Ascending aorta (tissue), 2 donors: ENCODE measurements at places on chromosomes 2 and 18. TPM values are rescaled to one million over a fixed set of nuclear protein-coding genes. Genes with fewer than 3 reads are reported as not detected.

The POMC gene
- 18.6 TPM for total RNA-seq

The KRTCAP3 gene
- total RNA-seq, result not detected

The SS18 gene
- total RNA-seq, result 31.0 TPM

The SP110 gene
- 25.2 TPM for total RNA-seq

The B3GNT7 gene
- 0.64 TPM for total RNA-seq

The ZNF892 gene
- total RNA-seq, result 1.4 TPM

The LIMS2 gene
- 169 TPM for total RNA-seq

The IL36G gene
- not detected for total RNA-seq

The CTNNA2 gene
- not detected for total RNA-seq

GRCh38 chr2:240786871-240787311 lies 33.1 kb downstream of the KIF1A start:
- H3K4me1 ChIP-seq, result no peaks in the 10 kb centered on the region
- no peaks in the 10 kb centered on the region for H3K36me3 ChIP-seq
- no peak overlapping the region for H3K27ac ChIP-seq
- DNase-seq, result no peak
- H3K4me3 ChIP-seq, result no peak overlapping the region

- H3K4me3 ChIP-seq, result no peak overlapping the region
- no peaks in the 10 kb centered on the region for H3K27me3 ChIP-seq
- H3K36me3 ChIP-seq, result no peaks in the 10 kb centered on the region
- H3K4me1 ChIP-seq, result no peaks in the 10 kb centered on the region
- H3K27ac ChIP-seq, result no peak overlapping the region
These were observed 120.8 kb upstream of the RBMS1 start for GRCh38 chr2:160614391-160614790.

- no peaks in the 10 kb centered on the region for H3K36me3 ChIP-seq
- H3K27me3 ChIP-seq, result no peaks in the 10 kb centered on the region
- H3K4me3 ChIP-seq, result no peak overlapping the region
- no peak overlapping the region for H3K27ac ChIP-seq
- no peaks in the 10 kb centered on the region for H3K4me1 ChIP-seq
- DNase-seq, result no peak
These were observed 14.6 kb upstream of the CREG2 start for GRCh38 chr2:101401906-101402305.

DNA sequence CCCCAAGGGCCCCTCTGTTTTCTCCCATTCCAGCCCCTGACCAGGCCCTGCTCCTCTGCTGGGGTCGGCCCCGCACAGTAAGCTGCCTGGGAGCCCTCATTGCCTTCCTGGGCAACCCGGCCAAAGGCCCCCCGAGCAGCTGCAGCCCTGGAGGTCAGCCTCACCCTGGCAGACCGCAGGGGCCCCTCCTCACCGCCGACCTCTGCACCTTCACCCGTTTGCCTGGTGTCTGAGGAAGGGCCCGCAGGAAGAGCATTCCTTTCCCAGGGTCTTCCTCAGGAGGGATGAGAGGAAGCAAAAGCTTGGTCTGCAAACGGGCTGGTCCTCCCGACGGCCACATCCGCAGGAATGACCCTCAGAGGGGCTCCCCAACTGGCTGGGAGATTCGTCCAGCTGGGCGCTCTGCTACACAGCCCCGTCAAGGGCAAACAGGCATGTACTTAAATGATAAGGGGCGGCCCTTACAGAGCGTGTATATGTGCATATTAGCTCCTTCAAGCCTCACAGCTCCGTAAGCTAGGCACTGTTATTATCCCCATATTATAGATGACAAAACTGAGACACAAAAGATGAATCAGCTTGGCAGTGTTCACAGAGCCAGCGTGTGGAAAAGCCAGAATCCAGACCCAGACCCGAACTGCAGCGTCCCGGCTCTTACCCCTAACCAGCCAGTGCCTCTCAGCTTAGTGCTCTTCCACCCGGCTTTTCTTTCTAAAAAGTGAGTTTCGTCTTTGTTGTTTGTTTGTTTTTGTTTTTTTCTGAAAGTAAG lies 52.8 kb downstream of the SLC4A1AP start:
- H3K27me3 ChIP-seq, result no peaks in the 10 kb centered on the region
- H3K4me3 ChIP-seq, result no peak overlapping the region
- peak overlapping the region; percentile 97 for H3K27ac ChIP-seq
- peaks cover 45% of the 10 kb centered on the region for H3K4me1 ChIP-seq
- DNase-seq, result no peak

GRCh38 chr2:108220942-108221541 lies 18.7 kb upstream of the SULT1C3 start:
- H3K27ac ChIP-seq, result peak overlapping the region; percentile 33
- H3K27me3 ChIP-seq, result no peaks in the 10 kb centered on the region
- H3K36me3 ChIP-seq, result no peaks in the 10 kb centered on the region
- peaks cover 11% of the 10 kb centered on the region for H3K4me1 ChIP-seq
- no peak for DNase-seq

DNA sequence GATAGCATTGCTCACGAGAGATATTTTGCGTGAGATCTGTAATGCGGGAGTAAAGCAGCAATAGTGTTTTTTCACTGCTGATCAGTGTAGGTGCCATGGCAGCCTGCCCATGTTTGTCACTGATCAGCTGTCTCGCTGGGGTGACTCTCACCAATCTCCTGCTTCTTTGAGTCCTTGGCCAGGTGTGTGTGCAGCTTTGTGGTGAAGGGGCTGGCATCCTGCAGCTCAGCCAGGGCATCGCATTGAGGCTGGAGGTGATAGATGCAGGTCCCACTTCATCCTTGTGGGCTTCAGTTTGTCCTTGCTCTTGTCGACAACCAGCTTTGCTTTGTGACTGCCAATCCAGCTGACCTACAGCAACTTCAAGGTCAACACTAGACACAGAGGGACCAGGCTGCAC lies 258.3 kb upstream of the CXCR4 start:
- no peaks in the 10 kb centered on the region for H3K27me3 ChIP-seq
- H3K36me3 ChIP-seq, result no peaks in the 10 kb centered on the region
- no peaks in the 10 kb centered on the region for H3K4me1 ChIP-seq
- no peak overlapping the region for H3K27ac ChIP-seq
- no peak overlapping the region for H3K4me3 ChIP-seq

- H3K4me3 ChIP-seq, result no peak overlapping the region
- no peaks in the 10 kb centered on the region for H3K27me3 ChIP-seq
- DNase-seq, result no peak
- no peaks in the 10 kb centered on the region for H3K36me3 ChIP-seq
These were observed 316.5 kb downstream of the MTX2 start for GRCh38 chr2:176585791-176586190.

DNA sequence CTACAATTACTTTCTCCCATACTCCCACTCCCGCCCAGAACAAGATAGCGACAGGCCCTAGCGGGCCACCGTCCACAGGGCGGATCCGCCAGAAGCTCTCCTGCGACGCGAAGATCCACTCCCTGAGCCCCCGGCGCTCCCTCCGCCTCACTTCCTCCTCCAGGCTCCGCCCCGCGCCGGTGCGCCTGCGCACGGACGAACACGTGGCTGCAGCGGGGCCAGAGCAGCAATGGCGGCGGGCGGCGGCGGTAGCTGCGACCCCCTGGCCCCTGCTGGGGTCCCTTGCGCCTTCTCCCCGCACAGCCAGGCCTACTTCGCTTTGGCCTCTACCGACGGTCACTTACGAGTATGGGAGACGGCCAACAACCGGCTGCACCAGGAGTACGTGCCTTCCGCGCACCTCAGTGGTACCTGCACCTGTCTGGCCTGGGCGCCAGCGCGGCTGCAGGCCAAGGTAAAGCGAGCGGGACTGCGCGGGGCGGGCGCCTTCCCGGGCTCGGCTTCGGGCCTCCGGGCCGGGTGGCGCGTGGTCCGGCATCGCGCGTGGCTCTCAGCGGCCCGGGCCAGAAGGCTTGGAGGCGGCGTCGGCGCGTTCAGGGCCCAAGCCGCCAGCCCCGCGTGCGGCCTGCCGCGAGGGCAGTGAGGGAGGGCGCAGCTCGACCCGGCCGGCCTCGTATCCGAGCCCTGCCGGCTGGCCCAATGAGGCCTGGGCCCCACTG lies at the start of gene WDR43:
Gene WDR43 (plus strand): TSS at position 198 of the 719 bp plus-strand sequence. CDS start 32 bp downstream, at position 230.
- no peaks in the 10 kb centered on the region for H3K27me3 ChIP-seq
- H3K36me3 ChIP-seq, result no peaks in the 10 kb centered on the region
- DNase-seq, result peak; percentile 89
- peak within 1 kb of the TSS; percentile 87 for H3K27ac ChIP-seq
- peak within 1 kb of the TSS; percentile 100 for H3K4me3 ChIP-seq

GRCh38 chr18:49177812-49178211 lies 227.0 kb upstream of the SMAD7 start:
- no peaks in the 10 kb centered on the region for H3K36me3 ChIP-seq
- no peak overlapping the region for H3K4me3 ChIP-seq
- no peak for DNase-seq
- no peak overlapping the region for H3K27ac ChIP-seq
- no peaks in the 10 kb centered on the region for H3K4me1 ChIP-seq
- no peaks in the 10 kb centered on the region for H3K27me3 ChIP-seq

- no peaks in the 10 kb centered on the region for H3K27me3 ChIP-seq
- peaks cover 2% of the 10 kb centered on the region for H3K4me1 ChIP-seq
- H3K4me3 ChIP-seq, result no peak overlapping the region
- no peaks in the 10 kb centered on the region for H3K36me3 ChIP-seq
- DNase-seq, result no peak
These were observed 20.7 kb upstream of the SULT1C2 start for GRCh38 chr2:108268001-108268400.

DNA sequence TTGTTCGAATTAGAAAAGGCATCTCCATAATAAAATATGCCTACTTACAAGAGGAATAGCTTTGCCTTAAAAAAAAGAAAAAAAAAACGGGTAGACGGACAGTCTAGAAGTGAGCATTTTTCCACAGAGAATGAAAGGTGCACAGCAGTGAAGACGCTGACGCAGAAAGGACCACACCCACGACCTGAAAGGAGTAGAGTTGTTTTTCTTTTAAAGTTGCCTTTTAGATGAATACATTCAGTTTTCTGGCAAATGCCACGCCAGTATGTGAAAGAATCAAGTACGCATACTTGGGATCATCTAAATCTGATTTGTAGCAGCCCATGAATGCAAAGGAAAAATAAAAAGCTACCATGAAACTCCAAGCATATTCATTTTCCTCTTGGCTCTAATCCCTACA lies 809.2 kb upstream of the SOX11 start:
- no peak overlapping the region for H3K4me3 ChIP-seq
- H3K36me3 ChIP-seq, result no peaks in the 10 kb centered on the region
- no peaks in the 10 kb centered on the region for H3K4me1 ChIP-seq

GRCh38 chr2:239167011-239167673 lies 233.7 kb downstream of the HDAC4 start:
- H3K27ac ChIP-seq, result no peak overlapping the region
- no peak for DNase-seq
- H3K4me1 ChIP-seq, result no peaks in the 10 kb centered on the region
- no peak overlapping the region for H3K4me3 ChIP-seq

DNA sequence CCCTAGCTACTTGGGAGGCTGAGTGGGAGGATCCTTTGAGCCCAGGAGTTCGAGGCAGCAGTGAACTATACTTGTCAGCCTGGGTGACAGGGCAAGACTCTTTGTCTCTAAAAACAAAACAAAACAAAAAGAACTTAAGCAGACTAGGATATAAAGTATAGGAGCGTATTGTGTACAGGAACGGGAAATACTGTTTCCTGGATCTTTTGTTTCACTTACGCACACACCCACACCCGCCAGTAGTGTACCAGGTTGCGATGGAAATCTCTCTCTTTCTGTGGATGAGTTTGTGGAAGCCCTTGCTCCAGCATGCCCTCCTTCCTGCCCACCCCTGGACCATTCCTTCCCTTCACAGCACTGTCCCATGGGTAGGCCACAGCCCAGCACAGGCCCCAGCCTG lies 136.3 kb downstream of the RPIA start:
- H3K27ac ChIP-seq, result no peak overlapping the region
- no peaks in the 10 kb centered on the region for H3K4me1 ChIP-seq

DNA sequence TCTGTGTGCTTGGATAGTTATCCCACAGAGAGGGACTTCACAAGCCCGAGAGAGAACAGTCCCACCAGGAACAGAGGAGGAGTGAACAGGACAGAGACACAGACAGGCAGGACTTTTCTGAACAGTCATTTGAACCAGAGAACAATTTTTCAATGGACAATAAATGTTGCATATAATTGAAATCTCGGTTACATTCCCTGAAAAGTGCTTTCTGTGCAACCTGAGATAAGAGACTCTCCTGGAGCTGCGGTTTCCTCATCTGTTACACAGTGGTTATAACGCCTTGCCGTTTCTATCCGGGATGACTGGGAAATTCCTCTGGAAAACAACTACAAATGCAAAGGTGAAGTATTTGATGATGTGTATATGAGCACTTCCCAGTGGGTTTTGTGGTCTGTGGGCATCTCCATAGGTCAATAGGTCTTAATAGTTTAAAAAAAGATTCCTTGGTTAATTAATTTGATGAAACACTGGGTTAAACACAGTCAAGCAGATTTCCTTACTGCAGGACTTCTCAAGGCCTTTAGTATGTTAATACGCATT lies 87.2 kb upstream of the HPCAL1 start:
- H3K4me3 ChIP-seq, result no peak overlapping the region
- H3K36me3 ChIP-seq, result no peaks in the 10 kb centered on the region
- no peaks in the 10 kb centered on the region for H3K27me3 ChIP-seq
- no peak for DNase-seq
- H3K27ac ChIP-seq, result no peak overlapping the region

GRCh38 chr2:85754313-85755095 lies 713 bp downstream of the ATOH8 start:
- H3K4me1 ChIP-seq, result peaks cover 12% of the 10 kb centered on the region
- H3K36me3 ChIP-seq, result peaks cover 32% of the 10 kb centered on the region
- DNase-seq, result no peak
- no peaks in the 10 kb centered on the region for H3K27me3 ChIP-seq
- peak overlapping the region; percentile 85 for H3K4me3 ChIP-seq
- H3K27ac ChIP-seq, result peak overlapping the region; percentile 96

GRCh38 chr2:219298759-219299371 lies 10.3 kb downstream of the PTPRN start:
- H3K27me3 ChIP-seq, result no peaks in the 10 kb centered on the region
- H3K4me1 ChIP-seq, result no peaks in the 10 kb centered on the region
- no peaks in the 10 kb centered on the region for H3K36me3 ChIP-seq
- peak; percentile 92 for DNase-seq
- no peak overlapping the region for H3K4me3 ChIP-seq
- no peak overlapping the region for H3K27ac ChIP-seq

GRCh38 chr2:9164112-9164608 lies 42.5 kb upstream of the ASAP2 start:
- H3K4me3 ChIP-seq, result no peak overlapping the region
- DNase-seq, result no peak
- H3K27me3 ChIP-seq, result no peaks in the 10 kb centered on the region
- H3K4me1 ChIP-seq, result peaks cover 18% of the 10 kb centered on the region
- no peaks in the 10 kb centered on the region for H3K36me3 ChIP-seq
- peak overlapping the region; percentile 74 for H3K27ac ChIP-seq

GRCh38 chr18:45304558-45304957 lies 310.7 kb upstream of the SLC14A2 start:
- no peaks in the 10 kb centered on the region for H3K27me3 ChIP-seq
- H3K4me3 ChIP-seq, result no peak overlapping the region
- no peak for DNase-seq
